Naive thymus-derived CD4-positive, alpha-beta T cell (primary cell): ENCODE measurements at places on chromosomes 3 and 15.
A peak's percentile ranks its signal among the peaks of the same experiment; 100 is the strongest.

DNA sequence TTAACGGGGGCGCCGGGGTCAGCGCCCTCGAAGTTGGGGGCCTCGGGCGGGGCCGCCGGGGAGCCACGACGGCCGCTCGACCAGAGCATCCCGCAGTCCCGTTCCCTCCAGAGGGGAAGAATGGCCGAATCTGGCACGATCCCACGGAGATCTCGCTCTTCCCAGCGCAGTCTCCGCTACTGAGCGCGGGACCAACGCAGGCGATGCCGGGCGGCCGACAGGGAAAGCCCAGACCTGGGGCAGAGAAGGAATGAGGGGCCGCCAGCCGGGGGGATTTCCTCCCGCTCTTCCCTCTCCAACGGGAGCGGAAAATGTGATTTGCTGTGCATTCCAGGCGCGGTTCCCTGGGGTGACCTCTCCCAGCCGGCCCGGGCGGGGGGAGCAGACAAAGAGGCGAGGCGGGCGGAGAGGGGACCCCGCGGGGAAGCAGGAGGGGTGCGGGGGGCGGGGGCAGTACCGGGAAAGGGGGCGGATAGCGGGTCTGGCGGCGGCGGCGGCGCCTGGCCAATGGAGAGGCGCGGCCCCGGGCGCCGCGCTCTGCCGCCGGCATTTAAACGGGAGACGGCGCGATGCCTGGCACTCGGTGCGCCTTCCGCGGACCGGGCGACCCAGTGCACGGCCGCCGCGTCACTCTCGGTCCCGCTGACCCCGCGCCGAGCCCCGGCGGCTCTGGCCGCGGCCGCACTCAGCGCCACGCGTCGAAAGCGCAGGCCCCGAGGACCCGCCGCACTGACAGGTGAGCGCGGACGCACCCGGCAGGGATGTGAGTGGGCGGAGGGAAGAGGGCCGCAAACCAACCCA is at the start of gene GREM1:
TSS of gene GREM1 (plus strand) at position 579 of the 801 bp plus-strand sequence. CDS start 12,687 bp downstream, outside the sequence.
- H3K27me3 ChIP-seq, result no peaks in the 10 kb centered on the region
- H3K4me1 ChIP-seq, result no peaks in the 10 kb centered on the region
- no peak within 1 kb of the TSS for H3K4me3 ChIP-seq
- no peak for DNase-seq
- H3K36me3 ChIP-seq, result no peaks in the 10 kb centered on the region
- no peak within 1 kb of the TSS for H3K27ac ChIP-seq

- H3K27me3 ChIP-seq, result no peaks in the 10 kb centered on the region
- no peak overlapping the region for H3K4me3 ChIP-seq
- no peak for DNase-seq
- H3K36me3 ChIP-seq, result no peaks in the 10 kb centered on the region
- H3K4me1 ChIP-seq, result no peaks in the 10 kb centered on the region
Measured at GRCh38 chr3:48398701-48399386, 26.8 kb downstream of the FBXW12 start.

GRCh38 chr3:65181391-65181871 is 493.6 kb upstream of the ADAMTS9 start:
- no peaks in the 10 kb centered on the region for H3K27me3 ChIP-seq
- no peaks in the 10 kb centered on the region for H3K4me1 ChIP-seq
- H3K4me3 ChIP-seq, result no peak overlapping the region
- H3K36me3 ChIP-seq, result no peaks in the 10 kb centered on the region

GRCh38 chr15:65839354-65839901 is 29.9 kb upstream of the RAB11A start:
- H3K4me1 ChIP-seq, result no peaks in the 10 kb centered on the region
- H3K27me3 ChIP-seq, result no peaks in the 10 kb centered on the region
- DNase-seq, result no peak
- no peak overlapping the region for H3K27ac ChIP-seq
- H3K4me3 ChIP-seq, result no peak overlapping the region

- DNase-seq, result no peak
- H3K27me3 ChIP-seq, result no peaks in the 10 kb centered on the region
- H3K4me3 ChIP-seq, result no peak overlapping the region
- no peak overlapping the region for H3K27ac ChIP-seq
- no peaks in the 10 kb centered on the region for H3K36me3 ChIP-seq
- H3K4me1 ChIP-seq, result no peaks in the 10 kb centered on the region
Measured at GRCh38 chr3:161508852-161509477, 12.4 kb downstream of the OTOL1 start.

DNA sequence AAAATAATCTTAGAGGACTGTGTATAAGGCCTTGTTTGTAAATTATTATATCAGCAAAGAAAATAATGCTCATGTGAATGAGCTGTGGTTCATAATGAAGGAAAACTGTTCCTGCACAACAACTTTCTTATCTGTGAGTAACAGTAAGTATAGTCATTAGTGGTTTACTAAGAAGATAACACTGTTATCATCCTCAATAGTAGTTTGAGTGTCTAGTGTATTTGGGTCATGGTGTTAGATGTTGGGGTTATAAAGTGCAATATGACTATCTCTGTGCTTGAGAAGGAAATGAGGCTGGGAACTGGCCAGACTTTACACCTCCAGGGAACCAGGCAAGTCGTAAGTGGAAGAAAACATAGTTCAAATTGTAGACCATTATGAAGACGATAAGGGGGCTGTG is 15.6 kb downstream of the VPS8 start:
- no peak overlapping the region for H3K27ac ChIP-seq
- no peaks in the 10 kb centered on the region for H3K27me3 ChIP-seq
- DNase-seq, result no peak
- no peak overlapping the region for H3K4me3 ChIP-seq

GRCh38 chr3:27533718-27534573 is 49.8 kb upstream of the SLC4A7 start:
- no peak overlapping the region for H3K27ac ChIP-seq
- DNase-seq, result peak; percentile 24
- peaks cover 11% of the 10 kb centered on the region for H3K4me1 ChIP-seq

DNA sequence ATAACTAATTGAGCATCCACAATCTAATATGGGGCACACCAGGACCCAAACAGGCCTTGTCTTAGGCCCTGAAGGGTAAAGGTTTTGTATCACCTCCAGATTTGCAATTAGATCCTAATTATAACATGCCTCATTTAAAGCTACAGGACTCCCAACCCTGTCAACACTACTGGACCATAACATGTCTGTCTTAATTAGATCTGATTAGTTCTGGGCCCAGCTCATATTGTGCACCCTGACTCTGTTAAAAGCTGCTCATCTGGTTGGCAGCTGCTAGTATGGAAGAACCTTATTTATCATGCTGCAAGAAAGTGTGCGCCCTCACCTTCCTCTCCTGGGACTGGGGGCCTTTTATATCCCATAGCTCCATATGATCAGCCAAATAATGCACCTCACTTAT is 457.8 kb downstream of the ROBO1 start:
- H3K4me3 ChIP-seq, result no peak overlapping the region
- no peak overlapping the region for H3K27ac ChIP-seq

DNA sequence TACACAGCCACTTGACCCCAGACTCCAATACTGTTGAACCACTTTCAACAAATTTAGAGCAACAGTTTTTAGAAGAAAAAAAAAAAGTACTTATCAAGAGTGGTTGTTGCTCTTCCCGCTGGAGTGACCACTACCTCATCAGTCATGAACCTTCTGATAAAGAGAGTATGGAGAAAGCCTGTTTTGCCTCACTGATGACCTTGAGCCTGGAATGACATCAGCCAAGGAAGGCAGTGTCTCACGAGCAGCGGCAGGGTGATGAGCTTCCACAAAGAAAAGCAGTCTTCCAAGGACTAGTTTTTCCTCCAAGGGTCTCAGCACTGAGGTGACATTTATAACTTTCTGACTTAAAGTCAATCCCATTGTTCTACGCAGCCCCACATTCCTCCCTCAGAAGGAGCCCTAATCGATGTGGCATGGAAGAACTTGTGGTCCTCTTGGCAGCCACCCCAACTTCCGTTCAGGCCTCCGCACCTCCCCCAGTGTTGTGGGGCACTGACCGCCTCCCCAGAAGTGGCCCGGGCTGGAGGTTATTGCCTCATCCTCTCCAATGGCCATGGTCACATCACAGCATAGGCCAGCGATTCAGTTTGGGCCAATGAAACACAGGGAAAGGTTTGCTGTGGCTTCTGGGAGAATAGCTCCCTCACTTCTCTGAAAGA is 1.8 kb upstream of the CYP11A1 start:
- no peaks in the 10 kb centered on the region for H3K4me1 ChIP-seq
- no peak for DNase-seq
- no peaks in the 10 kb centered on the region for H3K36me3 ChIP-seq
- no peaks in the 10 kb centered on the region for H3K27me3 ChIP-seq

DNA sequence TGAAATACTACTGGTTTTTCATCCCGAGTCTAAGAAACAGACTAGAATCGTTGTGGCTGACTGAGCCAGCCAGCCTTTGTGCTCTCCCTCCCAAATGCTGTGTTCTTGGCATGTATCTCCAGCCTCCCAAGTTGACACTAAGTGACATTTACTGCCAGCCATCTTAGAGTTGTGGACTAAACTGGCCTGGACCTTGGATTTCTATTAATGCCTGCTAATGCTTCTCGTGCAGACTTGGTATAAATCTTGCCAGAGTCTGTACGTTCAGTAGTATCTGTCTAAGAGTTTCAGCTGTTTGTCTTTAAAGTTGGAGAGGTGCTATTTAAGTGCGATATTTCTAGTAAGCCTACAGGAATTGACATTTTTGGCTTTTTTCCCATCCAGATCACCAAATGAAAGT is 166.6 kb upstream of the BHLHE40 start:
- H3K4me3 ChIP-seq, result no peak overlapping the region
- H3K27ac ChIP-seq, result no peak overlapping the region
- no peaks in the 10 kb centered on the region for H3K27me3 ChIP-seq
- no peaks in the 10 kb centered on the region for H3K4me1 ChIP-seq
- peaks cover 4% of the 10 kb centered on the region for H3K36me3 ChIP-seq

DNA sequence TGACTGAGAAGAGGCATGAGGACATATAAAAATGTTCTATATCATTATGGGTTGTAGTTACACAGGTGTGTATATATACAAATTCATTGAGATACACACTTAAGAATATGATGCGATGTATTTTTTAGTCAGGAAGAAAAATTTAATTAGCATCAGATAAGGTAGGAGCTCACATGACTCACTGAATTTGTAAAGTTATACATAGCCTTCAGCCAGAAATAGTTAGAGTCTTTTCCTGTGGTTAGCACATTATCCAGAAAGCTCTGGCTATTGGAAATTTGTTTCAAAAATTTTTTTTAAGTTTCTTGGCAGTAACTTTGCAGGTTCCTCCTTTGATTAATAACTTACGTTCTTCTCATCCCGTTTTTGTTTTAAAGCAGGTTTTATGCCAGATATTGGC is 88.6 kb downstream of the STT3B start:
- no peak overlapping the region for H3K27ac ChIP-seq
- H3K27me3 ChIP-seq, result no peaks in the 10 kb centered on the region
- H3K36me3 ChIP-seq, result peaks cover 8% of the 10 kb centered on the region
